ENCODE measurements at places on chromosomes 6 and 20. TPM values are rescaled to one million over a fixed set of nuclear protein-coding genes. Genes with fewer than 3 reads are reported as not detected.
A peak's percentile ranks its signal among the peaks of the same experiment; 100 is the strongest.

Gene TGM3
- total RNA-seq, result not detected

Gene OPN5
- total RNA-seq, result not detected

Gene PTK7
- total RNA-seq, result 0.33 TPM

DNA sequence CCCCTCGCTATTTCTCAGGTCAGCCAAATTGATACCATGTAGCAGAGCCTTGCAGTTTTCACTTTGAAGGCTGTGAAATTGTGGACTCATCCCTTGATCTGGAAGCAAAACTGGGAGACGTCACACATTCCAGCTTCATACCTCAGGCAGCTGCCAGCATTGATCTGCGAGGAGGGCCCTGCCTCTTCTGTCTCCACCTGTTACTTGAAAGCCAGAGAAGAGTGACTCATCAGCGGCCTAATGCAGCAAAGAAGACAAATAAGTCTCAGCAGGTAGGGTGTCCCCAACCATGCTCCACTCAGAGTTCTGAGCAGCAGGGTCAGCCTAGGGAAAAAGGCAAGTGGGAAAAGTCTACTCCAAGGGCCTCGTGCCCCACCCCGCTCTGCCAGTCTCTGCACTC lies 69.4 kb upstream of the BMP2 start:
- no peak overlapping the region for H3K4me3 ChIP-seq
- no peaks in the 10 kb centered on the region for H3K4me1 ChIP-seq
- H3K27ac ChIP-seq, result no peak overlapping the region
- H3K27me3 ChIP-seq, result no peaks in the 10 kb centered on the region
- no peak for DNase-seq

DNA sequence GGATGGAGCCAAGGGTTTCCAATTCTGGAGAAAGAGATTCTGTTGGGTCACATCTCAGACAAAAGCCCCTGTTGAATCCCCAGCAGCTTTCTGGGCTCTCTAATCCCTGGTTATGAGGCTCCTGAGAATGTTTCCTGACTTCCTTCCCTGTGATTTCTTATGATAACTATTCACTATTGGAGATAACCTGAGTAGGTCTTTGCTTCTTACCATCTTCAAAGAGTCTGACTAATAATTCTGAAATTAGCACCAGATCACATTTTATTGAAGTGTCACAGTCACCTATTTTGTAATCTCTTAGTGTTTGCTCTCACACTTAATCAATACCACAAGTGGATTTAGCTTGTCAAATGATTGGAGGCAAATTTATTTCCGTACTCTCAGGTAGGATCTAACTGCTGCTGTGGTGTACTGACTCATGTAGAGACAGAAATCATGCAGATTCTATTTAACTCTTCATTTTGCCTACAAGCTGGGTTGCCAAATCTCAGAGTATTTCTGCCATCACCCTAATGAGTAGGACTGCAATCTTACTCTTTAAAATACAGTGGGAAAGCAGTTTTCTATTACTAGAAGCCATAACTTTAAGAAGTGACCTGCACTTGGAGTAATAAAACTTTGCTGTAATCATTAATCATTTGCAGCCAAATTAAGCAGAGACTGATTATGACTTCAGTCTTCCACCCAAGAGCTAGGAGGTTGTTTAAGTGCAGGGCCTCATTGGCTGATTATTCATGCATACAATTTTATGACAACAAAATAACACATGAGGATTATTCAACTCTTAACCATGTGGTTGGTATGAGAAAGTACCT lies 422.1 kb downstream of the EPM2A start:
- no peak for DNase-seq
- H3K4me3 ChIP-seq, result no peak overlapping the region
- no peaks in the 10 kb centered on the region for H3K4me1 ChIP-seq
- H3K27me3 ChIP-seq, result peaks cover 3% of the 10 kb centered on the region

GRCh38 chr6:70998148-70998547 lies 41.3 kb upstream of the B3GAT2 start:
- no peak overlapping the region for H3K27ac ChIP-seq
- no peak overlapping the region for H3K4me3 ChIP-seq
- no peak for DNase-seq
- peaks cover 16% of the 10 kb centered on the region for H3K27me3 ChIP-seq
- H3K4me1 ChIP-seq, result no peaks in the 10 kb centered on the region
- H3K36me3 ChIP-seq, result no peaks in the 10 kb centered on the region

DNA sequence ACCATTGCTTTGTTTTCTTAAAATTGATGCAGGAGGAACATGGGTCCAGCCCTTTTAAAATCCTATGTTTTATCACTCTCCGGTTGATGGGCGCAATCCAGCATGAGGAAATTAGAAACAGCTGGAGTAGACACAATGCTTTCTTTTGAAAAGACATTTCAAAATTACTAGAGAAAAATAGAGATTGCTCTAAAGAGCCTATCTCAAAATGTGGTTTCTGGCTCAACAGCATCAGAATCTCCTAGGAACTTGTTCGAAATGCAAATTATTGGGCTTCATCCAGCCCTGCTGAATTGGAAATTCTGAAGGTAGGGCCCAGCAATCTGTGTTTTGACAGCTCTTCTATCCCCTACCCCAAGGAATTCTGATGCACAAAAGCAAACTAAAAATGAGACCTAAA lies 190.8 kb upstream of the BMP2 start:
- no peak overlapping the region for H3K4me3 ChIP-seq
- H3K4me1 ChIP-seq, result no peaks in the 10 kb centered on the region
- no peak overlapping the region for H3K27ac ChIP-seq

DNA sequence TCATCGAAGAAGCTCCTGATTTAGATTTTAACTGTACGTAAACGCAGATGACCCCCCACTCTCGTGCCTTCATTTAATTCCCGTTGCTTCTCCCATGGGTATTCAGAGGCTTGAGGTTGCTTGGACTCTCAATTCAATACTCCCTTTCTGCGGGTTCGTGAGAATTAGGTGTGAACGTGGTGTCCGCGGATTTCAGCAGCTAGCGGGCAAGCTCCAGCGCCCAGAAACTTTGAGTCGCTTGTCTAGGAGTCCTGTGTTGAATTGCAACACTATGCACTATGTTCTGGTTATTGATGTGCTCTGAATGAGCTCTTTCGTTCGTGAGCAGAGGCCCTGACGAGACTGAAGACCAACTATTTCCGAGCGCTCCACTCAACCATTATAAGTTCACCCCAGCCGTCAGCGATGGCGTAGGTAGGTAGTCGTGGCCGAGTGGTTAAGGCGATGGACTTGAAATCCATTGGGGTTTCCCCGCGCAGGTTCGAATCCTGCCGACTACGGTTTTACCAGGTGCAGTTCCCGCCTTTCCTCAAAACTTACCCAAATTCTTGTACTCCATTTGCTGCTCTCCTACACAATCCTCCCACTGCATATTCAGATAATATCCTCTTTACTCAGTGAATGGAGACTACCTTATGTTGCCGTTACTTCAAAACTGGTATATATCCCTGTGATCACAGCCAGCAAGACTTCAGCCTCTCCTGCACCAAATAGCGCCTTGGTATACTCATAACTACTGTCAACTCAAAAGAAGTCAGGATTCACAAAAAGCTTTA lies 72.6 kb upstream of the ZNF184 start:
- peak overlapping the region; percentile 66 for H3K4me3 ChIP-seq
- DNase-seq, result peak; percentile 68
- H3K36me3 ChIP-seq, result peaks cover 5% of the 10 kb centered on the region
- peaks cover 89% of the 10 kb centered on the region for H3K27me3 ChIP-seq

- DNase-seq, result no peak
- H3K27me3 ChIP-seq, result peaks cover 76% of the 10 kb centered on the region
- peaks cover 5% of the 10 kb centered on the region for H3K4me1 ChIP-seq
- H3K4me3 ChIP-seq, result peak within 1 kb of the TSS; percentile 42
- H3K27ac ChIP-seq, result no peak within 1 kb of the TSS
Measured at GRCh38 chr6:99349171-99350141, at the start of gene FAXC. TSS of gene FAXC (minus strand) at chr6:99349674. CDS start at chr6:99349372, 302 bp downstream.

Measured in activated CD8-positive, alpha-beta memory T cell treated with anti-CD3 and anti-CD28 coated beads, Interleukin-2, amount 10 ng/mL, durations not matched to agents 7 days and 5 days (primary cell).